Left ventricle myocardium inferior (tissue), 1 donor: ENCODE measurements at places on chromosomes 3 and 15.
A peak's percentile ranks its signal among the peaks of the same experiment; 100 is the strongest.

- no peak for DNase-seq
These were observed 31.7 kb upstream of the GOLIM4 start for GRCh38 chr3:168127466-168127865.

- no peak for DNase-seq
These were observed 231.8 kb downstream of the SQOR start for GRCh38 chr15:45866616-45867015.

DNA sequence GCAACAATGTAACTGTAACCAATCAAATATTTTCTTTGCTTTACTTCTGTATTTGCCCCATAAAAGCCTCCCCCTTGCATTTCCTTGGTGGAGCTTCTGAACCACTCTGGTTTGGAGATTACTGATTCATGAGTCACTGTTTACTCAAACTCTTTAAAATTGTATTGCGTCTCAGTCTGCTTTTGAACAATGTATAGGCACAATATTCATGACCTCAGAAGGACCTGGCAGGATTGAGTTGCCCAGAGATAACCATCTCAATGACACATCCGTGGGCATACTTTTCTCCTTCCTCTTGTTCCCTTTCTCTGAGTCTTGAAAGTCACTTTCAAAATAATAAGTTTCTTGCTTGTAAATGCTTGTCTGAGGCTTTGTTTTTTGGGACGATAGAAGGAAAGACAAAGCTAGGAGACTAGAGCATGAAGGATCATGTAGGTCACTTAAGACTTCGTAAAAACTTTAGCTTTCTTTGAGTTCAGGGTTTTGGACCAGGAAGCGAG, 57.1 kb upstream of the POU1F1 start:
- no peak for DNase-seq

- DNase-seq, result no peak
These were observed 97.7 kb upstream of the ATP2B2 start for GRCh38 chr3:10602769-10603768.

- DNase-seq, result no peak
These were observed 30.0 kb downstream of the SNX33 start for GRCh38 chr15:75677465-75678323.

DNA sequence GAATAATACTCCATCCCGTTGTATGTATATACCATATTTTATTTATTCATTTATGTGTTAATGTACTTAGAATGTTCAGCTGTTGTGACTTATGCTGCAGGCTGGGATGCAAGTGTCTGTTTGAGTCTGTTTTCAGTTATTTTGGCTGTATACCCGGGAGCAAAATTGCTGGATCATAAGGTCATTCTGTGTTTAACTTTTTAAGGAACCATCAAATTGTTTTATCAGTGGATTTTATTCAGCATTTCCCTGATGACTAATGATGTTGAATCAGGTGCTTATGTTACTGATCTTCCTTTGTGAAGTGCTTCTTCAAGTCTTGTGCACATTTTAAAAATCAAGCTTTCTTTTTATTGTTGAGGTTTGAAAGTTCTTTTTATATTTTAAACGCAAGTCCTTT, 118.1 kb downstream of the SLC25A26 start:
- DNase-seq, result no peak

DNA sequence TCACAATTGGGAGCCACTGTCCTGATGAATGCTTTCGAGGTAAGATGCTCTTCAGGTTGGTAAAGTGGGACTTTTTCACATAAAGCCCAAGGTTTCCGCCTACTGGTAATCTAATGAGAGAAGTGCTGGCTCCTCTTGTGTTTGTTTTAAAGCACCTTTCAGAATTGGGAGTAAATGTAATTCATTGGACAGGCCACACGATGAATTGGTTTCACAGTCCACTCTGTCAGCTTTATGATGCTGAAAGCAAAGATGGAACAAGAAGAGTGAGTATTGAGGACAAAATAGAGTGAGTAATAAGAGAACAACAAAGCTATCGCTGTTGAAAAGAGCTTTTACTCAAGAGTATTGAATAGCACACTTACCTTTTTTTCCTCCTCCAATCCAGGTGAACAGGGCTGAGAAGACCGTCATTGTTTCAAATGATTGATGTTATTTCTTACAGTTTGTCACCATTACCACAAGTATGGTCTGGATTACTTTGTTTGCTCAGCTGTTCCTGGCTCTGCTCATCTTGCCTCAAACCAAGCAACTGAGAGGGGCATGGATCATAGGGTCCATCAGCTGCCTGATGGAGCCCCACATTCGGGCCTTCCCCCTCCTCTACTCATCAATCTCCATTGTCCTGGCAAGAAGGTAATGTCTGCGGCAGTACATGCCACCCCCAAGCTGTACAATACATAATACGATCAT, 136.1 kb upstream of the CNTN4 start:
- DNase-seq, result no peak

DNA sequence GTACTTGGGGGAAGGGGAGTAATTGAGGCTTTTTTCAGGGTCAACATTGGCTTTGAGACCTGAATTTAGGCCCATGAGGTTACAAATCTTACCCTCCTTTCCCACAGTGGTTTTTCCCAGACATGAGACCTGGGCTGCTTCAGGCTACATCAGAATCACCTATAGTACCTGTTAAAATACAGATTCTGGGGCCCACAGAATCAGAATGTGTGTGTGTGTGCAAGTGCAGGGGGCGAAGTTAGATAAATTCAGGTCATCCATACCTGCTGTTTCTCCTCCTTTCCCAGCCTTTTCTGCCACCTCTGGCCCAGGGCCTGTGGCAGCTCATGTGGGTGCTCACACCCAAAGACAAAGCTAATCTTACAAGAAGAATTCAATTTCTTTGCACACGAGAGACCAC, 110.5 kb downstream of the RAB11A start:
- DNase-seq, result no peak

DNA sequence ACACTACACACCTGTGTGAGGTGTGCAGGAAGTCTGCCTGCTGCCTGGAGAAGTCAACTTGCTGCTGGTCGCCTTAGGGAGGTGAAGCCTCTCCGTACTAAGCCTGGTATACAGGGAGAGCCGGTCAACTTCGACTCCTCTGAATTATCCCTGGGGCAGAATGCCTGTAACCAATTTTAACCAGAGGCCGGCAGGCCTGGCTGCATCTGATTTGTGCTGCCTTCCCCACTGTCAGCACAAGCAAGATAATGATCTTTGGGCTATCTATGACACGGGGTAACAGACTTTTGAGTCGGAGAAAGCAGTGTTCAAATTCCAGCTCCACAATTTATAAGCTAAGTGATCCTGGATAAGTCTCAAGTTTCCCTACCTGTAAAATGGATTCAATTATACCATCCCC, 42.3 kb downstream of the MAGEF1 start:
- no peak for DNase-seq

DNA sequence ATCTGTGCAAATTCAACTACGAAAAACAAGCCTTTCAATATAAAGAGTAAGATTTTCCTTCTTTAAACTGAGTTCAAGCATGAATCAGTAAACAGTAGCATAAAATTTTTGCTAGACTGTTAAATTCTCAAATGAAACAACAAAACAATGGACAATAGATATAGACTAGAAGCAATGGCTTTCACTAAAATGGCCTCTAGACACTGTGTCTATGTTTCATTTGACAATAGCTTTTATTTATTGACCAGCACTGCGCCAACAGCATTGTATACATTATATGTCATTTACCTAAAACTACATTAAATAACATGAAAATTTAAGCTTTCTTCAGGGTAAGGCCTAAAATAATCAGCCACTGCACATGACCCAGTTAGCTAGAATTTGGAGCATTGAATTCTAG, 148.5 kb downstream of the DUT start:
- DNase-seq, result no peak

GRCh38 chr3:198107840-198108734, 148.1 kb downstream of the LMLN start:
- DNase-seq, result no peak

DNA sequence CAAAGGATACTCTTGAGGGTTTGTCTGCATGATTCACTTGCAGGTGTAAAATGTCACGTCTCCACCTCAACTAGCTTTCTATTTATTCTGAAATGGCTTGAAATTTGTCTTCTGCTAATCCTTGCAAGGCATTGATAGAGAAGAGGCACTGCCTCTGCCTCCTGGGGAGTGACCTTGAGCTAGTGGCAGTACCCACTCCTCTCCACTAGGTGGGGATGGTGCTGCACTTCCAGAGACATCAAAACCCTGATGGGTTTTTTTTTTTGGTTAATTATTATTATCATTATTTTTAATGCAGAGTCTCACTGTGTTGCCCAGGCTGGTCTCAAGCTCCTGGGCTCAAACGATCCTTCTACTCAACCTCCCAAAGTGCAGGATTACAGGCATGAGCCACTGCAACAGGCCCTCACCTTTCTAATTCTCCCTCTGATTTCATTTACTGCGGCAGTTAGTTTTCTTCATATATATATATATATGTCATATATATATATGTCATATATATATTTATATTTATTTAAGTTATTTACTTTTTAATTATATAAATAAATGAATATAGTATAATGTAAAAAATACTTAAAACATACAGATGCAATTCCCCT, 117.6 kb upstream of the EIF1B start:
- DNase-seq, result peak; percentile 41

DNA sequence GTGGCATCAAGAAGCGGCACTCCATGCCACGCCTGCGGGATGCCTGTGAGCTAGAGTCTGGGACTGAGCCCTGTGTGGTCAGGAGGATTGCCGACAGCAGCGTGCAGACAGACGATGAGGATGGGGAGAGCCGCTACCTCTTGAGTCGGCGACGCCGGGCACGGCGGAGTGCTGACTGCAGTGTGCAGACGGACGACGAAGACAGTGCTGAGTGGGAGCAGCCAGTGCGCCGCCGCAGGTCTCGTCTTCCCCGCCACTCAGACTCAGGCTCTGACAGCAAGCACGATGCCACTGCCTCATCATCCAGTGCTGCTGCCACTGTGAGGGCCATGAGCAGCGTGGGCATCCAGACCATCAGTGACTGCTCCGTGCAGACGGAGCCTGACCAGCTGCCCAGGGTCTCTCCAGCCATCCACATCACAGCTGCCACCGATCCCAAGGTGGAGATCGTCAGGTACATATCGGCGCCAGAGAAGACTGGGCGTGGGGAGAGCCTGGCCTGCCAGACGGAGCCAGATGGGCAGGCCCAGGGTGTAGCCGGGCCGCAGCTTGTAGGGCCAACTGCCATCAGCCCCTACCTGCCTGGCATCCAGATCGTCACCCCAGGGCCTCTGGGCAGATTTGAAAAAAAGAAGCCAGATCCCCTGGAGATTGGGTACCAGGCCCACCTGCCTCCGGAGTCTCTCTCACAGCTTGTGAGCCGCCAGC, 16.8 kb upstream of the APEH start:
- no peak for DNase-seq

DNA sequence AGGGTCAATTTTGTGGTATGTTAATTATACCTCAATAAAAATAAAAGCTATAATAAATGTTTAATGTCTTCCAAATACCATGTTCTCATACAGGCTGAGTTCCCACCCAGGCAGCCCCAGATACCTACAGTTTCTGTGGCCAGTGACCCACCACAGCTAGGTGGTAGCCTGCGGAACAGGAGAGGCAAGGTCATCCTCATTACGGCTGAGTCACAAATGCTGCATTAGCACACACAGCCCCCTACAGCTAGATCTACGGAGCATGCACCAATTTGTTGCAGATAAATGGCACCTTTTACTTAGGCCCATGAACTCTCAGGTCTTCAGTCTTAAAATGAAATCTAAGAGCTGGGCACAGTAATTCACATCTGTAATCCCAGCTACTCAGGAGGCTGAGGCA, 5.1 kb downstream of the SPATA12 start:
- DNase-seq, result no peak

- peak; percentile 39 for DNase-seq
These were observed 132.4 kb upstream of the PLXNA1 start for GRCh38 chr3:126850370-126851085.

DNA sequence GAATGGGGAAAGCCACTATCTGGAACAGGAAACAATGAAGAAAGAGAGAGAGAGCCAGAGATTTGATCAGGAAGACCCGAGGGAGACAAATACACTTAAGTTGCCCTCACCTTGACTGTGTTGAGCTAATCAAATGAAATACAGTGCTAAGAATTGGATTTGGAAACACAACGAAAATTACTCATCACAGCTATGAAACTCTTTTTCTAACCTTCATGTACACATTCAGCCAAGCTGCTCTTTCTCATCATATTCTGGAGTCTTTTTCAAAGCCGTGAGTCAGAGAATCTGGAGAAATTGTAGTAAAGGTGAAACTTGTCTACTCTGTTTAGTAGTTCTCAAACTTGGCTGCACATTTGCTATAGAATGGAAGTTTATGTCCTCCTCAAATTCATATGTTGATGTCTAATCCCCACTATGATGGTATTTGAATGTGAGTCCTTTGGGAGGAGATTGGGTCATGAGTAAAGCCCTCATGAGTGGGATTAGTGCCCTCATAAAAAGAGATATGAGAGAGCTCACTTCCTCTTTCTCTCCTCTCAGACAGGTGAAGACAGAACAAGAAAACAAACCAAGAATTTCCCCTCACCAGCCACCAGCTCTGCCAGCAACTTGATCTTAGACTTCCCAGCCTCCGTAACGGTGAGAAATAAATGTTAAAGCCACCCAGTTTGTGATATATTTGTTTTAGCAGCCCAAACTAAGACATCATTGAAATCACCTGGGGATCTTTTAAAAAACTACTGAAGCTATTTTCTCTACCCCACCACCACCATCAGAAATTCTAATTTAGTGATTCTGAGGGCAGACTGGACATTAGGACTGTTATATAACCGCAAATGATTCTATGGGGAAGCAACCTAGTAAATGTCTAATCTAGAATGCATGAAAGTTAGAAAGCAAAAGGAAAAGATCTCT, 143.6 kb upstream of the GRM7 start:
- no peak for DNase-seq

DNA sequence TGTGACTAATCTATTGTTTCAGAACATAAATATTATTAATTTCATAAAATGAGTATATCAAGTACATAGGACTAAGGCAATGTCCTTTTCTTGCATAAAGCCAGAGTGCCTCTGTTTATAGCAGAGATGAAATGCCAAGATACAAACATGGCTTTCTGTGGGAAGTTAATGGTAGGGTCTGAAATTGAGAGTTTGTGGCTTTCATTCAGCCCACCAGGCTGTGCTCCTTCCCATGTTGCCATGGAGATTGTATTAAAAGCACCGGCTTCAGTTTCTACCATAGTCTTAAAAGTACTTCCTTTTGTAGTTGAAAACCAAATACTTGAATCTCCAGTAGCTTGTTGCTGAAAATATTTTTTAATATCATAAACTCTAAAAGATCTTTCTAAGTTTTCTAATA, 114.0 kb downstream of the LRRC28 start:
- no peak for DNase-seq

GRCh38 chr15:88389120-88389519, 78.1 kb downstream of the MRPL46 start:
- no peak for DNase-seq

DNA sequence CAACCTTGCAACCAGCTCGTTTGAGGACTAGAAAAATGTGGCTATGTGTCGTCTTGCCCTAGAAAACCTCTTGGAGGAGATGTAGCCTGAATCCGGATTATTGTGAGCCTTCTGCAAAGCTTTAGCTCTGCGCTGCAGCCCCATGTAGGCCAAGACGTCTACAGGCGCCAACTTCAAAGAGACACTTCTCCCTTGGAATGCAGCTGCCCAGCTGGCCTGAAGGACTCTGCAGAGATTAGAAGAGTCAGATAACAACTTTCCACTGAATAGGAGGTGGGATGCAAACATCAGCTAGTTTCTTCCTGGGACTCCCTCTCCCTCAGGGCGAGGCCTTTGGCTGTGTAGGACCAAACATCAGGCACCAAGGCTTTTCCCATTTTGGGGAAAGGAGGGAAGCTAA, 356.5 kb upstream of the IL12A start:
- DNase-seq, result no peak
